ENCODE measurements at places on chromosomes 3 and 15. TPM values are rescaled to one million over a fixed set of nuclear protein-coding genes. Genes with fewer than 3 reads are reported as not detected.

DNA sequence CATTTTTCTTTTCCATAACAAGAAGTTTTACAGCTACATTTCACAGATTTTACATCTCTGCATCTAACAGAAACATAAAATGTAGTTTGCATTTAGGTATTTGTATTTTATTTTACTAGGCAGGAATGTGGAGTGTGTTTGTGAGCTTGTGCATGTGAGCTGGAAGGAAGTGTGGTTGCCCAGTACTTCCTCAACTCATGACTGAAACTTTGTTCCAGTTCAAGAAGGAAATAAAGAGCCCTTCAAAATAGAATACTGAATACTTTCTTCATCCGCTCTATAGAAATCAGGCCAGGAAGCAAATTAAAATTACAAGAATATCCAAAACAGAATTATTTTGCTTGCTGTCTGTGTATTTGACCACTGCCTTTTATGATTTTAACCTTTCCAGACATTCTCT lies 81.3 kb downstream of the CHL1 start:
- no peak for DNase-seq

STRIT1 gene
- polyA plus RNA-seq = not detected

DNA sequence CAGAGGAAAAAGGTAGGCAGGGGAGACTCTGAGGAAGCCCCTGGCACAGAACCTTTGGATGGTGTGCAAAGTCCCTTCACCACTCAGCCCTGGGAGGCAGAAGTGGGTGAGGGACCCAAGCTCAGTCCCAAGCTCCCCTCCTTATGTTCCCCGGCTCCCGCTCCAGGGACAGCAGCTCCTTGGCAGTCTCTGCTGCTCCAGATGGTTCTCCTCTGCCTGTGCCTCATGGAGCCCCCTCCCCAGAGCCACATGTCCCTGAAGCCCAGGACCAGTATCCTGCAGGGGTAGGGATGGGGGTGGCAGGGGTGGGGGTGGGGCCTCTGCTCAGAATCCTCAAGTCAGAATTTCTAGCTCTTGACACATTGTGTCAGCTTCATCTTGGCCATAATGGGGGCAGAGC lies 8.0 kb upstream of the CAMKV start:
- DNase-seq = no peak

DNA sequence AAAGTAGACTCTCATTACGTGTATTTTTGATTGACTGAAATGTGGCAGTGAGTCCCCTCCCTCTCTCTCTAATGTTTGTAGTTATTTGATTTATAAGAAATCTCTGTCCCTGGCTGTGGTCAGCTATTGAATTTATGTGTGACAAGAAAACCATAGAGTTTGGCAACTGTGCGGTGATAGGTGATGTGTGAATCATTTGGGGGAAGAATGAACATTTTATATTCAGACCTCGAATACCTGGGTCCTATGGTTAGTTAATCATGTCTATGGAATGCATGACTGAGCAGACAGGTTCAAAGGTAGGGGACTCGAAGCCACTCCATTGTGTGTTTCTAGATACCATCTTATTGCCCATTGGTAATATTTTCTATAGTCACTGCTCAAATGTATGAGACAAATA lies 712.1 kb downstream of the MECOM start:
- peak; percentile 44 for DNase-seq

Measured in keratinocyte (primary cell).